Activated T-cell treated with anti-CD3 and anti-CD28 coated beads for 1 hour (primary cell): ENCODE measurements at places on chromosomes 1 and 21.

- DNase-seq, result no peak
These were observed 339 bp upstream of the RNPC3 start for GRCh38 chr1:103525114-103525606.

- no peak for DNase-seq
These were observed 45.8 kb downstream of the DNAJC6 start for GRCh38 chr1:65355031-65355712.

DNA sequence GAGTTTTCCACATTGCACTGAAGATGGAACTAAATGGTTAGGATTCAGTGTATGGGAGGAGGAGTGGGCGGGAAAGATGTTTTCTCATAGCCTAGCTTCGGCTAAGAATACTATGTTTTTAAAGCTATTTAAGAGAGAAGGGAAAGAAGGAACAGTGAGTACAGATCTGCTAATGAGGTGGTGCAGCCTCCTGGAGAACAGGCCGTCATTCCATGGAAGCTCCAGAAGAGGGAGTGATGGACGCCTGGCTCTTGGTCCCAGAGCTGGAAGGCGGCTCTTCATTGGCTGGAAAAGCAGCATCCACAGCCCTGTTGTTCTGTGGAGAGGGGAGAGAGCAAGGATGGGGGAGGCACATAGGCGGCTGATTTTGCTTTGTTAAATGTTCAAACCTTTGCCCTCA, 6.9 kb downstream of the CAMK1G start:
- DNase-seq, result no peak

- DNase-seq, result no peak
These were observed 15.6 kb downstream of the TGFBR3 start for GRCh38 chr1:91870322-91870721.

DNA sequence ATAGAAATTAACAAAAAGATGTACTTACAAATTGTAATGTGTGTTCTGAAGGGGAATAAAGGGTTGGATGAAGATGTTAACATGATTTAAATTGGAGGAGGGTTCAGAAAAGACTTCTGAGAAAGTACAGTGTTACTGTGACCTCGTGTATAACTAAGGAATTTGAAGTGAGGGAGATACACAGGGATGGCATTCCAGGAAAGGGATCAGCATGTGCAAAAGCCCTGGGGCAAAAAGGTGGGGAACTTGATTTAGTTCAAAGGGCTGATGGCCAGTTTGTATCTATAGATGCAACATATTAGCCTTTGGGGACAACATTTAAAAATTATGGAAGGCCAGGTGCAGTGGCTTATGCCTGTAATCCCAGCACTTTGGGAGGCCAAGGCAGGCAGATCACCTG, 33.3 kb upstream of the DEGS1 start:
- no peak for DNase-seq

DNA sequence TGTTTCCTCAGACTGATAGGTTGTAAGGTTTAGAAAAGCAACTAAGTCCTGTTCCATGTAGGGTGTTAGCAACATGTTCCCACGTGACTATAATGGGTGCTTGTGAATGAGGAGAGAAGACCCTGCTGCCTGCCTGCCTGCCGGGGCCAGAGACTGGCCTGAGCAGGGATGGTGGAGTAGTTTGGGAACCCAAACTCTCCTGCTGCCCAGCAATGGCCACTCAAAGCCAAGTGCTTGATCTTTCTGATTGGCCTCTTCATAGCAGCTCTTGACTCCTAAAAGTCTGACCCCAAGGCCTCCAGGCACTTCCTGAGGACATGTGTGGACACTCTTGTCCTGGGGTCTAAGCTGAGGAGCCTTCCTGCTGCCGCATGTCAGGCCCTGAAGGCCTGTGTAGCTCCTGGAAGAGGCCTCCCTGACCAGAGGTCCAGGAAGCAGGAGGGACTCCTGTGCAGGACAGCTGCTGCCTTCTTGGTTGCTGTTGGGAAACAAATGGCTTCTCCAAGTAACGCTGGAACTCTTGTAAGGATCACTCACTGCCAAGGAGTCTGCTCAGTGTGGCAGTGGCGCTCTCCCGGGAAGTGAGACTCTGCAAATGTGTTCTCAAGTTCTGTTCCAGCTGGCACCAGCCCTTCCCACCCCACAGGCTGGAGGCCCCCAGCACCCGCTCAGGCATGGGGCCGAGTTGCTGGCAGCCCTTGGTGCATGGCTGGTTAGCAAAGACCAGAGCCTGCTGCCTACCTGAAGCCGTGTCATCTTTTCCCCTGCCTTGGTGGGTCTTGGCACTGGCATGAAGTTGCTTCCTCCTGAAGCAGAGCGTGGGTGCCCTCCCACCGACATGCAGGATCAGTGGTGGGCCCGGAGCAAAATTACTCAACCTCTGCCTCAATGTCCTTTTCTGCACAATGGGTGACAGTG, 35.5 kb downstream of the MAN1C1 start:
- no peak for DNase-seq

DNA sequence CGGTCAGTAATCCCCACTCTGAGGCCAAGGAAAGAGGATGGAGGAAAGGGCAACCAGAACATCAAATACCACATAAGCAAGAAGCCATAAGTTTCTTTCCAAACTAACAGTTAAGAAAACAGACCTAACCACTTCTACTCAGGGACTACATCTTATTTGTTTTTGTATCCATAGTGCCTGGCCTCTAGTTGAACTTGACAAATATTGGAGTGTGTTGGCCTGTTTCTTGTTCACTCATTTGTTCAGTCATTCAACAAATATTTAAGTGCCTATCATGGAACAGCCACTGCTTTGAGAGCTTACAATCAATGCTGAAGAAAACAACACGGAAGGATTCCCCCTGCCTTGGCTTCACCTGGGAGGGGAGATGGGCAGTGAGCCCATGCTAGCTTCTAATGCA, 69.7 kb downstream of the ST6GALNAC3 start:
- DNase-seq, result no peak

- no peak for DNase-seq
These were observed 25.2 kb upstream of the SCYL3 start for GRCh38 chr1:169918927-169919326.

DNA sequence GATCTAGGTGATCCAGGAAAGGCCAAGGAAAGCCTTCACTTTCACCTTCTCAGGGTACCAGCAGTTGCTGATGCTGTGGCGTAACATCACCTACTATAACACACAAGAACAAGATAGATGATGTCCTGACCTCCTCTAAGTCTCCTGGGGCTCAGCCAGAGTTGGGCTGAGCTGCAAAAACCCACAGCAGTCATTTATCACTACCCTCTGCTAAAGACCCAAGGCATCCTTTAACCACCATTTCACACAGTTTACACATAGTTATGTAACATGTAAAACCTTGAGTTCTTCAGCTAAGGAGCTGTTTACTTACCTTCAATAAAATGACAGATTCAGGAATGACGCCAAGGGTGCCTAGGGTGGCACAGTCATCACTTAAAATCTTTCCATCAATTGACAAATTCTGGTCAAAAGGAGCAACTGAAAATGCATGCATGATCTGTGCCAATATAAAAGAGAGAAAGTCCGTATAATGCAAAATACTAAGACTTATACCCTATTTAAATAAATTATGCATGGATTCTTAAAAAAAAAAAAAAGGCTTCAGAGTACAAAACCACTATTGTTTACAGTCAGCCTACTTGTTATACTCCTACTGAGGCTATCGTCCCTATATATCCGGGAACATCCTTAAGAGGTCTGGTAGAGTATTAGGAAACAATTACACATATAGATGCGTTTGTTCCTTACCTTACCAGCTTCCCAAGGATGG, 20.7 kb upstream of the RAP1GAP start:
- no peak for DNase-seq

DNA sequence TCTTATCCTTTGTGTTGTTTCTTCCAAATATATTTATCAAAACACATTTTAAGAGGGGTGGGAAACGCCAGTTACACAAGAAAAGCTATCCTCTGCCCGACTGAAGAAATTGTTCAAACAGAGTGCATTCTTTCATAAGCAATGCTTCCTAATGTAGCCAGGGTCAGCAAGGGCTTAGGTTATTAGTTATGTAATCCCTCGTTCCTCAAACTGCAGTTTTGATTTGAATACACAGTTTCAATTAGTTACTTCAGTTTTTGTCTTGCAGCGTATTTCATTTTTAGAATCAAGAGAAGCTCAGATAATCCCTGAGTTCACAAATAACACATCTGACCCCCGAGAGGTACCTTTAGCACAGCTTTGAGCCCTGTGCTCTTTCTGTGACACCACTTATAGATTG, 141.7 kb upstream of the NRIP1 start:
- DNase-seq, result no peak
